ENCODE measurements at places on chromosomes 12 and 14.

DNA sequence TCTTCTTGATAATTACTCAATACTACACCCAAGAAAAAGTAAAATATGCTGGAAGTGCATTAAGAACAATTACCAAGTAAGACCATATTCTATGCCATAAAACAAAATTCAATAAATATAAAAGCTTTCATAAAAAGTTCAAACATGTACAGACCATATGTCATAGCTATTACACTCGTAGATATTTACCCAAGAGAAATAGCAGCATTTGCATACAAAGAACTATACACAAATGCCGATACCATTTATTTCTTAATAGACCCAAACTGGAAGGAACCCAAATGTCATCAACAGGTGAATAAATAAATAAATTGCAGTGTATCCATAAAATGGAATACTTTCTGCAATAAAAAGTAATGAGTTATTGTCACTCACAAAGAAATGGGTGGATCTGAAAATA lies 78.3 kb upstream of the SLC16A7 start:
- DNase-seq = no peak

DNA sequence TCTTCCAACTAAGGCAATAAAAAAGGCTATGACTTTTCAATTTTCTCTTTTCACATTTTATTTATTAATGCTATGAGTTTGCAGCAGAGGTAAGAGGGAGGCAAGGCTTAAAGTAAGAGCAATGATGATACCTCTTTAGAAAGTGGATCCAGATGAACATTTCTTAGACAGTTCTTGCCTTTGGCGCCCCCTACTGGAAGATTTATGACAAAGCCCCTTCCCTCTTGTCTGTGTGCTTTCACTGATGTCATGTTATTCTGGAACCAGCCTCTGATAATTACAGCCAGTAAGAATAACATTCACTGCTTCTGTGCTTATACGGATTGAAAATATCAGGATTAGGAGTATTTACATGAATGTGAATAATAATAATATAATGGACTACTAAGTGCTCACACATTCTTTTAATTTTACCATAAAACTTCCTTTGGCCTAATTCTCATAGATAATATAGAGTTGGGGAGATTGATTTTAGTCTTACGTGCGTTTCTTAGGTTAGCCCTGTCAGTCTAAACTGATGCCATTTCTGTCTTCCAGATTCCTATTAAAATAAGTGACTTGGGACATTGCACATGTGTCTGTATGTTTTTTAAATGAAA lies 1929.9 kb upstream of the SEL1L start:
- no peak for DNase-seq

DNA sequence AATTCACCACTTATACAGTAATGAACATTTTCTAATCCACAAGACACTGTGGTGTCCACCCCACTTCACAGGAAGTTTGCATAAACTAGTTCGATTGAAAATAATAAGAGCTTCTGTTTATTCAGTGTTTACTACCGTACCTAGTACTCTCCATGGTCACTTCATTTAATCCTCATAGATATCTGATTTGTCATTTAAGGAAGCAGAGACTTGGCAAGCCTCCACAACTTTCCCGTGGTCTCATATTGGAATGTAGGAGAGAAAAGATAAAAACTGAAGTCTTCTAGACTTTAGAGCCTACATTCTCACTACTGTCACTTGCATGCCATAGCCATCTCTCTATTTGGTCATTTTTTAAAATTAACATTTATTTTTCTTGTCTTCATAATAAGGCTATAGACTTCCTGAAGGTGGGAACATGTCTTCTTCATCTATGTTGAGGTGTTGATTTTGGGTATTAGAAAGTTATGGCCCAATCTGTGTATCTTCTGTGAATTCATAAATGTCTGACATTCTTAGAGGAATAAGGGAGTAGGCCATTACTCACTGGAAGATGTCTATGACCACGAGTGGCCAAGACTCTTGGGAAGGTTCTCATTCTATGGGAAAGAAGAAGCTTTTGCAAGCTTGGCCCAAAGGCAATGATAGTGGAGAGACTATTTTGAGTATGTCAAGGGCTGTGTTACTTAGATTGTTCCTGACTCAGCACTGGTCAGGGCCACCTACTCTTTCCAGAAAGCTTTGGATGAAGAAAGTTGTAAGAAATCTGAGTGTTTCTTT lies 423.7 kb downstream of the LRIG3 start:
- DNase-seq = no peak

- no peak for DNase-seq
These were observed 162.2 kb downstream of the RASSF9 start for GRCh38 chr12:85673921-85674420.

- DNase-seq = no peak
These were observed 42.9 kb upstream of the NT5DC3 start for GRCh38 chr12:103883908-103884307.

DNA sequence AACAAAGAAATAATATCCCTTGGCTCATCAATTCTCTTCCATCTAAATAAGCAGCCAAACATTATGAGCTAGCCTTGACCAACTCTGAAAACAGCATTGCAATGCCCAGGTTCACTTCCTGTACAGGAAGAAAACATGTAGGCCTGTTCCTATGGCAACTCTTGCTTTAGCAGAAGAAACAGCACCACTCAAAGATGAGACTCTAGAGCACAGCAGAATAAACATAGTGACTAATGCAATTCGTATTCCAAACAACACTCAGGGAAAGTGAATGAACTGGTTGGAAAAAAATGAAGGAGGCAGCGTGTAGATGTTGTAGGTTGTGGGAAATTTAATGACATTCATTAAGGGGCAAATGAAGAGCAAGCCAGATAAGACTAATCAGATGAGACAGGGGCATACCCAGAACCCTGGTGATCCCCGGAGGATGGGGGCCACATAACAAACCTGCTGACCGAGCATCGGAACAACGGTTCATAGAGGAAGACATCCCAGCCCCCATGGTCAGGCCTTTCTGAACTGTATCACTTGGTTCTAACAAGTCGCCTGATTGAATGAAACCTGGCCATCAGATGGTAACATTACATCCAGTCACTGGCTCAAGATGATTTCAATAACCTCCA lies 9.0 kb downstream of the ARHGDIB start:
- no peak for DNase-seq

GRCh38 chr14:50045837-50046236 lies 70.5 kb downstream of the VCPKMT start:
- no peak for DNase-seq

GRCh38 chr14:59543873-59544272 lies 32.7 kb downstream of the CCDC175 start:
- no peak for DNase-seq

- DNase-seq = no peak
These were observed 156.1 kb upstream of the CCND2 start for GRCh38 chr12:4117386-4118016.

GRCh38 chr12:55736076-55736475 lies 6.8 kb upstream of the GDF11 start:
- no peak for DNase-seq

DNA sequence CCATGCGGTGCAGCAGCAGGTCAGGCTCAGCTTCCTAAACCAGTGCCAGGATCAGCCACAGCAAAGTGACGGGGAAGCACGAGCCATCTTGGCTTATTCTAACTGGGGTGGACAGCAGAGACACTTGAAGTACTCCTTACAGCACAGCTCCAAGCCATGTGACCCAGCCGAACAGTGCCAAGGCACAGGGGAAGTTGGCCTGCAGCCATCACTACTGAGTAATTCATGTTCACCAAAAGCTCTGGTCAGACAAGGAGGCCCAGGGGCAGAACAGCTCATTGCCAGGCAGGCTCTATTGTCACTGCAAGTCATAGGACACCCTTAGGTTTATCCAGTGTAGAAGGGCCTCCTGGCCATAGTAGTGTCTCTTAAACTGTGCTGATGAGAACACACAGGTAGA lies 23.4 kb upstream of the SLC35F4 start:
- no peak for DNase-seq

- DNase-seq = no peak
These were observed 7.4 kb downstream of the RAN start for GRCh38 chr12:130879212-130879686.

GRCh38 chr12:106791531-106791930 lies 17.0 kb downstream of the RIC8B start:
- DNase-seq = no peak

DNA sequence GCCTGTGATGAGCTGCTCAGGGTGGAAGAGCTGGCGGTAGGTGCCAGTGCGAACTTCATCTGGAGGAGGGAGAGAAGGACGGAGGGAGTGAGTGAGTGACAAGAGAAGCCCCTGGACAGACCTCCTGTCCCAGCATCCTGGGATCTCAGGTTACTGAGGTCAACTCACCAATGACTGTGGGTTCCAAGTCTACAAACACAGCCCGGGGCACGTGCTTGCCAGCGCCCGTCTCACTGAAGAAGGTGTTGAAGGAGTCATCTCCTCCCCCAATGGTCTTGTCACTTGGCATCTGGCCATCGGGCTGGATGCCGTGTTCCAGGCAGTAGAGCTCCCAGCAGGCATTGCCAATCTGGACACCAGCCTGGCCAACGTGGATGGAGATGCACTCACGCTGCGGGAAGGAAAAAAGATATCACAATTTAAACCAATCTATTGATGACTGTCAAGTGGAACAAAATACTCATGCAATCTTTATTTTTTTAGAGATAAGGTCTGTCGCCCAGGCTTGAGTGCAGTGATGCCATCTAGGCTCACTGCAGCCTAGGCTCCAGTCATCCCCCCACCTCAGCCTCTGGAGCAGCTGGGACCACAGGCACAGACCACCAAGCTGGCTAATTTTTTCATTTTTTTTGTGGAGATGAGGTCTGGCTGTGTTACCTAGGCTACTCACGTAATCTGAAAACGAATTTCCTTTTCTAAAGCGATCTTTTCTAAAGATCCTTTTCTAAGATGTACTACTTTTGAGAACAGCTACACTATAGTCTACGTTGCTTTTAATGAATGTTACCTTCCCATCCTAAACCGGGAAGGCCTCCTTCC lies 1.7 kb downstream of the TUBA1B start:
- DNase-seq = no peak

DNA sequence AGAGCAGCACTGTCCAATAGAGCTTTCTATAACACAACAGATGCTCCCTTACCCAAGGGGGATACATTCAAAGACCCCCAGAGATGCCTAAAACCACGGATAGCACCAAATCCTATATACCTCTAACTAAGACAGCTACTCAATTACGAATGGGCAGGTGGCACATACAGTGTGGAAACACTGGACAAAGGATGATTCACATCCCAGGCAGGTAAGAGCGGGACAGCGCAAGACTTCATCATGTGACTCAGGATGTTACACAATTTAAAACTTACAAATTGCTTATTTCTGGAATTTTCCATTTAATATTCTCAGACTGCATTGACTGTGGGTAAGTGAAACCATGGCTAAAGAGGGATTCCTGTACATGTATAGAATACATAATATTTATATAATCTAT lies 5.5 kb upstream of the HCFC2 start:
- DNase-seq = no peak

- no peak for DNase-seq
These were observed 2.4 kb downstream of the SINHCAF start for GRCh38 chr12:31323391-31324115.

- DNase-seq = no peak
These were observed 208.5 kb downstream of the FOXG1 start for GRCh38 chr14:28975084-28975483.

- DNase-seq = no peak
These were observed 1.0 kb downstream of the BLTP3B start for GRCh38 chr12:100141666-100141997.

DNA sequence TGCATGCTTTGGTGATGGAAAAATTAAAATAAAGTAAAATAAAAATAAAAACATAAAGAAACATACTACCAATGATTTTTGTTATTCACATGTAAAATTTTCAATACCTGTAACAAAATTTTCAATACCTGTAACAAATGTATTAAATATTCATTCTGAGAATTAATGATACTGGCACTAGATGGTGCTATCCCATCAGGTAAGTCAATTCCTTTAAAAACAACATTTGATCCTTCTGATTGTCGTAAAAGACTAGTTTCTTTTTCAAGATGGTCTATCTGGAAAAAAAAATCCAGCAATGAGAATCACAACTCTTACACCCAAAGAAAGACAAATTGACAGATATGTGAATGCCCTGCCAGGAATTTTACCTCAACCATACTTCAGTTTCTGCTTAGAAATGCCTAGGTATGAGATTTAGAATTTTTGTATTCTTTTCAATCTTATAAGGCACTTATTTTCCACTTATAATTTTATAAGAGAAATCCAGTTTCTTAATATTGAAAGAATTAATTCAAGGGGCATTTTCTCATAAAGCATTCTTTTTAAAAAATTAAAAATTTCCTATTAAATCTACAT lies 30.7 kb downstream of the CEP290 start:
- DNase-seq = no peak

GRCh38 chr14:87756661-87757060 lies 236.3 kb downstream of the GALC start:
- no peak for DNase-seq

- no peak for DNase-seq
These were observed 231.6 kb downstream of the RAD51B start for GRCh38 chr14:68051146-68051545.

DNA sequence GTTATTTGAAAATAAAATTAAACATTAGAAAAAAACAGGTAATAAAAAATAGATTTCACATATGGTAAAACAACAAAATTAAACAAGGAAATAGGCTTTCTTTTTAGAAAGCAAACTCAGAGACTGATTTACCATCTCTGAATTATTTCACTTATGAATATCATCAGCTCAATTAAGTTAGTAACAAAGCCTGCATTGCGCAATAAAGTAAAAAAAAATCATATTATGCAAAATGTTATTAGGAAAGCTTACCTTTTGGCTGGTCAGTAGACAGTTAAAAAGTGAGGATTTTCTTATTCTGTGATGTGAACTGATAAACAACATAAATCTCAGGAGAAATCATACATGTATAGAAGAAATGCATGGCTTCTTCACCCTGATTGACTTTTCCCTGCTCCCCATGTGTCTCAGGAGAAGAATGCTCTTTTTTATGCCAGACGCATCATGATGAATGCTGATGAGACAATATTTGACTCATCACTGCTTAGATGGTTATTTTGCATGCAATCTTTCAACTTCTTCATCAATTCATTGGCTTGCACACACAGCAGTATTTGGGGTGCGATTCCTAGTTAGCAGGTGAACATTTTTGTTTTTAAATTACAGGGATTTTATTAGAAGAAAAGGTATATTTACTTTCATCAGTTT lies 124.5 kb upstream of the USP15 start:
- no peak for DNase-seq

- DNase-seq = no peak
These were observed 302.0 kb upstream of the SYT1 start for GRCh38 chr12:78562368-78563205.

DNA sequence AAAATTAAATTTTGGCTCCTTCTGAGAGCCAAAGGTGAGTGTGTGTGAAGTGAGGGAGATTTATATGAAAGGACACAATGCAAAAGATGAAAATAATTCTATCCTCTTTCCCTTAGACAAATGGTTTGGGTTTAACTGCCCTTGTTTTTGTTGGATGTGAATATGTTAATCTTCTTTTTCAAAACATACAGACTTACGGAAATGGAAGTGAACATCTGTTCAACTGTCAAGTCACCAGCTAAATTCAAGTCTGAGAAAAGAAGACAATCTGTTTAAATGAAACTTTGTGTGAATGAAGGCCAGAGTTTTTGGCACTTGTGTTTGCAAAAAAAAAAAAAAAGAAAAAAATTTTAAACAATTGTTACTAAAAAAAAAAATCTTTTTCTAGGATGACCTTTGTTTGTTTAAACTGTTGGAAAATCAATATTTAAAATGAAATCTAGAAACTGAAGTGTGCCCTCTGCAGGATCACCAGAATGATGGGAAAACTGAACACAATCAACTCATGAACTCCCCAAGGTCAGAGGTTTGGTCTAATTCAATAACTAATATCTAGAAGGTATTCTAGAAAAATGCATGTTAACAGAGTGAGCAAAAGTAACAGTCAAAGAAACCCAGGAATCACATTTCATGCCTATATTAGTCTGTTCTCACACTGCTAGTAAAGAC lies 448.8 kb downstream of the FLRT2 start:
- no peak for DNase-seq

Data from activated effector memory CD4-positive, alpha-beta T cell treated with Interleukin-2 at 50 U/mL for 16 hours (primary cell).